ENCODE measurements at places on chromosomes 2 and 18.

GRCh38 chr2:43033466-43034241 is 192.8 kb downstream of the ZFP36L2 start:
- DNase-seq, result no peak

GRCh38 chr2:16250886-16251285 is 310.5 kb downstream of the MYCN start:
- DNase-seq, result no peak

- DNase-seq, result no peak
These were observed 692.8 kb downstream of the RNF144A start for GRCh38 chr2:7609974-7610373.

DNA sequence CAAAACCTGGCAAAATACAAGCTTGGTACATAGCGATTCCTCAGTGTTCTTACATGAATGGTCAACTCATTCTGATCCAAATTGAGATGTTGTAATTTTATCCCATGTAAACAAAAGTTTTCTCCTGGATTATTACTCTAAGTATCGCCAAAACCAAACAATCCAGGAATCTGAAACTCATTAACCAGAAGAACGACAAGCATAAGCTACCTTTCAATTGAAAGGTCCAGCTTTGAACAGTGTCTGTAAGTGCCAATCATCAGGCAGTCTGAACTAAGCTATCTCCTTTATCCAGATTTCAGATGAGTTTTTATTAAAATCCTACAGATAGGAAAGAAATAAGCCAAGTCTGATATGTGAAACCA is 2.4 kb downstream of the MEX3C start:
- DNase-seq, result no peak

DNA sequence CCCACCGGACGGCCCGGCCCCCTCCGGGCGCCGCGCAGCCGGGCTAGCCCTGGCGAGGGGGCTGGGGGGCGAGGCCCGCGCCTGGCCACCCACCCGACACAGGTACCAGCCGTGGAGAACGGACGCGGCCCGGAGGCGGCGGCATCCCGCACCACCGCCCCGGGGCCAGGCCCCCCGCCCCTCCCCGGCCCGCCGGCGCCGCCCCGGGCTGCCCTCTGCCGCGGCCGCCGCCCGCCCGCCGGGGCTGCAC is 405 bp downstream of the SOS1 start:
- no peak for DNase-seq

- no peak for DNase-seq
These were observed 240.9 kb upstream of the APCDD1 start for GRCh38 chr18:10213526-10213925.

- no peak for DNase-seq
These were observed 90.3 kb downstream of the SPATS2L start for GRCh38 chr2:200396781-200397242.

DNA sequence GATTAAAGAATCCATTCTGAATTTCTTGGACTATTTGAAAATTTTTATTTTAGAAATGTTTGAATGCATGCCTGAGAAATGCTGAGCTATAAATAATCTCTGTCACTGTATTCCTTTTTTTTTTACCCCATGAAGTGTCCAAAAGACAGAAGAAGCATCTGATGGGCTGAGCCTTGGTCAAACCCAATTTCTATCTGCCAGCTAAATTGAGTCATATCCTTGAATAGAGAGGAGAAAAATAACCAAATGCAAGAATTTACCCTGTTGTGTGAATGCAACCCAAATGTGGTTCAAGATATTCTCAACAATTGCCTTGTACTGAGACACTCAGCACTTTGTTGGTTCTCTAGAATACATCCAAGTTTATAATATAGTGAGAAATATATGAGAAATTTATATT is 223.5 kb downstream of the UBE2E3 start:
- no peak for DNase-seq

- no peak for DNase-seq
These were observed 112.2 kb downstream of the MAP4K4 start for GRCh38 chr2:101809698-101810097.

DNA sequence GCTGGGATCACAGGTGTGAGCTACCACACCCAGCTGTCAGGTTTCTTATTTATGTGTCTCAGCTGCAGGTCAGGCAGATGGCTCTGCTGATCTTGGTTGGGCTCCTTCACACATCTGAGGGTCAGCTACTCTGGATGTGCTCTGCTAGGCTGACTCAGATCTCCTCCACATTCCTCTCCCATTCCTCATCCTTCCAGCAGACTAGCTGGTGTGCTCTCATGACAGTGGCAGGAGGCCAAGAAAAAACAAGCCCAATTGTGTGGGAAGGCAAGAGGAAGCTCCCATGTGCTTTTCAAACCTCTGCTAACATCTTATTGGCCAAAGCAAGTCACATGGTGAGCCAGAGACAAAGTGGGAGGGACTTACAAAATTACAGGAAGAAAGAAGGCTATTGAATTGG is 11.7 kb upstream of the MSH6 start:
- DNase-seq, result no peak

- no peak for DNase-seq
These were observed 30.8 kb downstream of the FBXO48 start for GRCh38 chr2:68436270-68436669.

GRCh38 chr2:16553226-16553625 is 112.4 kb downstream of the CYRIA start:
- no peak for DNase-seq

- DNase-seq, result no peak
These were observed 68.7 kb downstream of the PXDN start for GRCh38 chr2:1675633-1676032.

GRCh38 chr2:186771395-186771794 is 77.5 kb downstream of the FAM171B start:
- no peak for DNase-seq

DNA sequence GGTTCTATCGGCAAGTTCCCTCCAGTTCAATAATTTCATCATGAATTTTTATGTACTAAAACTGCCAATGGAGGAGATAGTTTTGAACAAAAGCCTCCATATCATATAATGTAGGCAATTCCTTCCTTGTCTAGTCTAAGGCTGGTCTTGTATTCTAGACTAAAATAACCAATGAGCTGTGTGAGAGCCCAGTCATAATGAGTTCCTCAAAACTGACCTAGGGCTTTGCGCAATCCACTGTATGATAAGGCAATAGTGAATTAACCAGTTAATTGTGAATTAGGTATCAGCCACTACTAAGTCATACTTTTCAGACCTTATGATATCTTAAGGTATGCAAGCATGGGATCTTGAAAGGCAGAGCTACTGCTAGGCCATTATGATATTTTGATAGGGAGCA is 7.6 kb upstream of the UXS1 start:
- DNase-seq, result no peak

- DNase-seq, result no peak
These were observed 23.2 kb upstream of the CABYR start for GRCh38 chr18:24115628-24116027.

GRCh38 chr2:239025096-239025801 is 177.4 kb downstream of the TWIST2 start:
- DNase-seq, result no peak

- DNase-seq, result no peak
These were observed 240.8 kb upstream of the RGPD4 start for GRCh38 chr2:107585851-107586250.

GRCh38 chr18:55251254-55251971 is 292.2 kb upstream of the CCDC68 start:
- DNase-seq, result no peak

- no peak for DNase-seq
These were observed 46.5 kb upstream of the MYCN start for GRCh38 chr2:15893689-15894480.

GRCh38 chr18:74856928-74857327 is 259.3 kb downstream of the ZNF407 start:
- no peak for DNase-seq

DNA sequence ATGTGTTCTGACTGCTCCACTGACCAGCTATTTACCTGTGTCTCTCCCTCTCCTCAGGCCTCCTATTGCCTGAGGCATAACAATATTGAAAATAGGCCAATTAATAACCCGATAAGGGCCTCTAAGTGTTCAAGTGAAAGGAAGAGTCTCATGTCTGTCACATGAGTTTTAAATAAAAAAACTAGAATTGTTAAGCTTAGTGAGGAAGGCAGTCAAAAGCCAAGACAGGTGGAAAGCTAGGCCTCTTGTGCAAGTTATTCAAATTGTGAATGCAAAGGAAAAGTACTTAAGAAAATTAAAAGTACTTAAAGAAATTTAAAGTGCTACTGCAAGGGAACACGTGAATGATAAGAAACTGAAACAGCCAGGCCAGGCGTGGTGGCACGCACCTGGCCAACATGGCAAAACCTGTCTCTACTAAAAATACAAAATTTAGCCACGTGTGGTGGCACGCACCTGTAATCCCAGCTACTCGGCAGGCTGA is 44.9 kb upstream of the TAF4B start:
- no peak for DNase-seq

Measured in stimulated activated CD8-positive, alpha-beta memory T cell treated with anti-CD3 and anti-CD28 coated beads, Interleukin-15, amount 100 ng/mL, for 48 hours (primary cell).